Psoas muscle (tissue), 8 donors: ENCODE measurements at places on chromosomes 1 and 21. TPM values are rescaled to one million over a fixed set of nuclear protein-coding genes. Genes with fewer than 3 reads are reported as not detected.

DNA sequence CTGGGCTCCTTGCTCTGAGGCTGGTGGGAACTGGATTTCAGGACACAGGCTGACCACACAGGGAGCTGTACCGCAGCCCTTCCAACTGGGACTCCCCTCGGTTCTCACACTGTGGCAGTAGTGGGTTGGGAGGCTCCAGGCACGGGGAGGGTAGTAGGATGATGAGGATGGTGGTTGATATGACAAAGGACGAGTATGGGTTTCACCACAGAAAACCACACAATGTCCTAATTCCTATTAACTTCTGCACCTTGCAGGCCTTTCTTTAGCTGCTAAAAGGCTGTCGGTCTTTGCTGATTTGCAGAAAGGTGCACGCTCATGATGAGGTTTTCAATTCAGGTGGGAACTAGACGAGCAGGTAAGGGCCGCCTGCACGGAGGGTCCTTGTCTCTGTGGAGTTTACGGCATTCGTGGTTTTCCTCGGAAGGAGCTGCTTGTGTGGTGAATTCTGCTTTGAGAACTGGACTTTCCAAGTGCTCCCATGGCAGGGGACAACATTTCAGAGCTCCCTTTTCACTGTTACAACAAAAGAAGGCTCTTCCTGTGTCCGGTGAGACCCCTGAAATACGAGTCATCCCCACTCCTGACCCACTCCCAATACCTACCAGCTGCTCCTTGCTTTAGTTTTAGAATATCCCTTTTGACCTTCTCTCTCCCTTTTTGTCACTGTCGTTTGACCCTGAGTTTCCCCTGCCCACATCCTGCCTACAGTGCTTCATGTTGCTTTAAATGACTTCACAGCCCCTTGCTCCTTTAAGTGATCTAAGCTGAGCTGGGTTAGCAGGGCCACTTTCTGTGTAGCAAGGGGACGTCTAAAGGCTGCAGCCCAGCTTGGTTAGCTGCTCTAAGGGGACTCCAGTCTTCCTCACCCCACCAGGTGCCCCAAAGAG lies 125.1 kb downstream of the MRPS6 start:
- H3K4me1 ChIP-seq: no peaks in the 10 kb centered on the region
- no peaks in the 10 kb centered on the region for H3K36me3 ChIP-seq

- peaks cover 21% of the 10 kb centered on the region for H3K27me3 ChIP-seq
- H3K4me1 ChIP-seq: no peaks in the 10 kb centered on the region
- DNase-seq: peak; percentile 79
- no peaks in the 10 kb centered on the region for H3K36me3 ChIP-seq
- no peak overlapping the region for H3K4me3 ChIP-seq
These were observed 12.1 kb upstream of the GJB5 start for GRCh38 chr1:34742667-34743270.

DNA sequence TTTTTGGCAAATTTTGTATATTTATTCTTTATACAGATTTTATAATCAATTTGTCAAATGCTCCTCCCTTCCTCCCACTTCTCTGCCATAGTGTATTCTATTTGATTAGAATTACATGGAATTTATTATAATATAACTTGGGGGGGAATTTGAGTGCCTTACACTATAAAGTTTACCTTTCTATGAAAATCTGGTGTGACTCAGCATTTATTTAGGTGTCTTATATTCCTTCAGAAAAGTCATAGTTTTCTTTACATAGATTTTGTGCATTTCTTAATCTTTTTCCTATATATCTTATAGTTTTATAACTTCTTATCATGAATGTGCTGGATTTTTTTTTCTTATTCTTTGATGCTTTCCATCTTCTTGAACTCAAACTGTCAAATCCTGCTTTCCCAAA lies 21.3 kb downstream of the FASLG start:
- DNase-seq: no peak
- no peak overlapping the region for H3K27ac ChIP-seq
- no peaks in the 10 kb centered on the region for H3K4me1 ChIP-seq

DNA sequence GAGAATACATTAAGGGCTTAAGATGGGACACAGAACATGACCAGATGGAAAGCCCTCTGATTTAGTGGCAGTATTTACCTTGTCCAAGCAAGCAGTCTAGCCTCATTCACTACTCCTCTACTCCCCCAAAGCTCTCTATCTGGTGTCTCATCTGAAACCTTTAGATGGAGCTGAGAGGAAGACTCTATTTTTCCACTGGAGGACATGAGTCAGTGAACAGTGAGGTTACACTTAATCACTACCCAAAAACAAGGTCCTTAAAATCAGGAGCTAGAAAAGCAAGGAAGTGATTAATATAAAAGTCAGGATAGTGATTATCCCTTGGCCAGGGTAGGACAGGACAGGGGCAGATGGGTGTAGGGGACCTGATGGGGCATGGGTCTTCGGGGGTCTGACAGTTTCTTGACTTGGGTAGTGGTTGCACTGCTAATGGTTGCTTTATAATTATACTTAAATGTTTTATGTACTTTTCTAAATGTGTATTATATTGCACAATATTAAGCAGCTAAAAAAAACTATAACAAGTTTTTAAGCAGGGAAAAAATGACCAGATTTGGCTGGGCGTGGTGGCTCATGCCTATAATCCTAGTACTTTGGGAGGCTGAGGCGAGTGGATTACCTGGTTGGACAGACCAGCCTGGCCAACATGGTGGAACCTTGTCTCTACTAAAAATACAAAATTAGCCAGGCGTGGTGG lies 3.0 kb downstream of the PTPN22 start:
- H3K36me3 ChIP-seq: no peaks in the 10 kb centered on the region
- DNase-seq: no peak
- H3K4me1 ChIP-seq: no peaks in the 10 kb centered on the region
- no peaks in the 10 kb centered on the region for H3K27me3 ChIP-seq
- H3K27ac ChIP-seq: no peak overlapping the region

DNA sequence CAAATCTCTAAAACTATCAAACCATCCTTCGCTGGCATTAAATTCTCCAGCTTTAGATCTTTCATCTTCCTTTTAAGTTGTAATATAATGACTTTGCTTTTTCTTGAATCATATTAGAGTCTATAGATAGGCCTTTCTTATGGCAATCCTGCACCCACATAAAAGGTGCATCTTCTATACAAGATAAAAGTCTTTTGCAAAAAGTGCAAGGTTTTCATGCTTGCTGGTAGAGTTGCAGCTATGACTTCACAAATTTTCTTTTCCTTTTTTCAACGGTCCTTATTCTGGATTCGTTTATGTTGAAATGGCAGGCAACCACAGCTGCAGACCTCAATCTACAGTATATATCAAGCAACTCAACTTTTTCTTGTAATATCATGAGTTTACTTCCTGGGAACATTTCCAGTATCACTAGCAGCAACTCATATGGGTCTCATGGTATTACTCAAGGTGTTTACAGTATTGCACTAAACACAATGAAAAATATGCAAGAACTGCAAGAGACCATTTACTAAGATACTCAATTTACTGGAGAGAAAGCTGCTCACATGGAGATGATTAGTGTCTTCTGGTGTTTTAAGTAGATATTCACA lies 22.1 kb downstream of the OMA1 start:
- DNase-seq: no peak
- no peaks in the 10 kb centered on the region for H3K36me3 ChIP-seq
- no peaks in the 10 kb centered on the region for H3K27me3 ChIP-seq
- no peak overlapping the region for H3K4me3 ChIP-seq

DNA sequence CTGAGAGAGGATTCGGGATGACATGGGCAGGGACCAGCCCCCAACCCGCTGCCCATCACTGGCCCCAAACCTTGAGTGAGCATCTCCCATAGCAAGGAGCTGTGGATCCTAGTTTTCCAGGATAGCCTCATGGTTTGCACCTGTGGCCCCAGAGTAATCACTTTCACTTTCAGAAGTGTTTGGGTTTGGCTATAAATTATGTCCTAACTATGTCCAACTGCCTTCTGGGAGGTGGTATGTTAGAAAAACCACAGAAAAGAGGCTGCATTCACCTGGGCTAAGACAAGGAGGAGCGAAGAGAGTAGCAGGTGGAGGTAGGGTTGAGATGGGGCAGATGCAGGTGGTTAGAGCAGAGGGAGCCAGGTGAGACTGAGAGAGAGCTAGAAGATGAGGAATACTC lies 19.4 kb upstream of the CLIC6 start:
- no peaks in the 10 kb centered on the region for H3K4me1 ChIP-seq
- no peaks in the 10 kb centered on the region for H3K27me3 ChIP-seq
- H3K4me3 ChIP-seq: no peak overlapping the region
- no peak for DNase-seq
- no peak overlapping the region for H3K27ac ChIP-seq

GRCh38 chr1:64508629-64509028 lies 38.7 kb downstream of the CACHD1 start:
- no peak overlapping the region for H3K27ac ChIP-seq
- no peaks in the 10 kb centered on the region for H3K27me3 ChIP-seq
- H3K4me1 ChIP-seq: peaks cover 4% of the 10 kb centered on the region
- no peak for DNase-seq

GRCh38 chr1:91153341-91153740 lies 131.5 kb upstream of the ZNF644 start:
- H3K27me3 ChIP-seq: no peaks in the 10 kb centered on the region
- no peak for DNase-seq
- no peak overlapping the region for H3K27ac ChIP-seq
- H3K4me3 ChIP-seq: no peak overlapping the region
- no peaks in the 10 kb centered on the region for H3K4me1 ChIP-seq
- H3K36me3 ChIP-seq: no peaks in the 10 kb centered on the region

DNA sequence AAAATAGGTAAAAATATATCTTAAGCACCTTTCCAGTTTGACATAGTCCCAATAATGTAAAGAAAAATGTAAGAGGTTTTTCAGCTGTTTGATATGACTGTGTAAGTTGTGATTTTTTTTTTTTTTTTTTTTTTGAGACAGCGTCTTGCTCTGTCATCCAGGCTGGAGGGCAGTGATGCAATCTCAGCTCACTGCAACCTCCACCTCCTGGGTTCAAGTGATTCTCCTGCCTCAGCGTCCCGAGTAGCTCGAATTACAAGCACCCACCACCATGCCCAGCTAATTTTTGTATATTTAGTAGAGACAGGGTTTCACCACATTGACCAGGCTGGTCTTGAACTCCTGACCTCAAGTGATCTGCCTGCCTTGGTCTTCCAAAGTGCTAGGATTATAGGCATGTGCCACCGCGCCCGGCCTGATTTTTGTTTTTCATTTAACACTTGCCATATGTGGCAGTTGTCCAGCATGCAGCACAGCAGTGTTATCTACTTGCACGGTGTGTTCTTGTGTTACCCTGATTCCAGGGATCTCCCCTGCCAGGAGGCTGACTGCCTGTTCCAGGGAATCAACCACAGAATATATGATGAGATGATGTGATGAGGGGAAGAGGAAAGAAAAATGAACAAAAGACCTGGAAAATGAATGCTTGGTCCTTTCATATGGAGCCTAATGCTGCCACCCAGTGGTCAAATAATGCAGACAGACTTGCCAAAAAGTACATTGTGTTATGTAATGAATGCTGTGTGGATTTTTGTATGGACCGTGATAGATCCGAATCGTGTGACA lies 79.0 kb downstream of the RAVER2 start:
- no peak for DNase-seq
- H3K27me3 ChIP-seq: no peaks in the 10 kb centered on the region
- H3K4me3 ChIP-seq: no peak overlapping the region

DNA sequence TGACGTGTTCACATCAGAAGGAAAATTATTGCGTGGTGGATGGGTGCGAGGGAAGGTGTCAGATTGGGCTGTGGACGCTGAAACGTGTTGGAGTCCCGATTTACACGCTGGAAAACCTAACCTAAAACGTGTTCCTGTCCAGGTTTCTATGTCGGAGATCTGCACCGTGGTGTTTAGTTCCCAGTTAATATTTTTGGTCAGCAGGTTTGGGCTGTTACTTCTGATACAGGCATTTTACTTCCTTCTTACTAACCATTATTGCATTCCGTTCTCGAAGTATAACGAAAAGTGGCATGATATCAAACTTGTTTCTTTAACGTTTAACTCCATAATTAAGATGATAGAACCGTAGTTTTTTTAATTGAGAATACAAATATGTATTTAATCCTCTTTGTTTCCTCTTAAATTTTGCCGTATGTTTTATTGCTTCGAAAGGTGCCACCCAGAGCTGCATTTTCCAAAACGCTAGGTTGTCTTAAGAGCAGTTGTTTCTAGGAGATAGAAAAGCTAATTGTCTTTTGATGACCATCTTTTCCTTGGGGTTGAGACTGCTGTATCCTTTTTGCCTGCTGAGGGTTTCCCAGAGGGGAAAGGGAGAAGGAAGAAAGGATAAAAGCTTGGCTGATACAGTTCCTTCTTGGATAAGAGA lies 1.3 kb downstream of the ADARB1 start:
- H3K27ac ChIP-seq: peak overlapping the region; percentile 44
- H3K36me3 ChIP-seq: no peaks in the 10 kb centered on the region

Gene MATN1
- total RNA-seq: not detected

Gene SERTAD4
- total RNA-seq: 0.25 TPM

Gene CELA2A
- not detected for total RNA-seq

Gene HSD11B1
- 1.4 TPM for total RNA-seq

Gene S100A9
- 26.4 TPM for total RNA-seq

Gene KLHL21
- 125 TPM for total RNA-seq

Gene IGSF8
- total RNA-seq: 8.6 TPM

Gene CFHR2
- not detected for total RNA-seq

Gene DNM3
- total RNA-seq: 1.0 TPM

Gene ARTN
- 0.79 TPM for total RNA-seq

Gene UTS2
- not detected for total RNA-seq
